ENCODE measurements at places on chromosomes 5 and 9.

DNA sequence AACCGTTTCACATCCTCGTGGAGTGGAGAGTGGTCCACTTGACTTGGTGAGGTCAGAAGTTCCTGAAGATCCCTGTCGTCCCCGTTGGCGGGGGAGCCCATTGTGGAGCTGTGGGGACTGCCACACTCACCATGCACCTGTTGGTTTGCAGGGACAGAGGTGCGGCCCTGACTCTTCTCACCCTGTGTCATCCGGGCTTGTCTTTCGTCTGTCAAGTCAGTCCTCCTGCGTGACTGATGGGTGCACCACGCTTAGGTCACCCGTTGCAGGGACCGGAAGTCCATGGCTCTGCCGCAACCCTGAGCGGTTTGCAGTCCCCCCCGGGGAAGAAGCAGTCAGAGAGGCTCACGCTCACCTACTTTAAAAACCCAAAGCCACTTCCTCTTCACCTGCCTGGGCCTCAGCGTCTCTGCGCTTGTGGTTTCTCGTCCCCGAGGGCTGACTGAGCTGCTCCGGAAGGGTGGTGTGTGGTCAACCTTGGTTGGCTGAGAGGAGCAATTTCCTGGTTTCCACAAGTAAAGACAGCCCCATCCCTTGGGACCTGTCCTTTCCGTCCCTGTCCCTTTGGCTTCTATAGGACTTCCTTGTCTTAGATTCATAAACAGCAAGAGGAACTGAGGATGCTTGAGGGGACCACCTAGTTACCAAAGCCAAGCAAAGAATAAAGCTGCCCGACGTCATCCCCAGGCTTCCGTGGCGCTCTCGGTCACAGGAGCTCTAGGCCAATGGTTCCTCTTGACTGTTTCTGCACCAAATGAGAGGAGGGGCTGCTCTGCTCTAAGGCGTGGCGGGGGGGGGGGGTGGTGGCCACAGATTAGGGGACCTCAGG is 53.2 kb downstream of the USP20 start:
- DNase-seq: no peak

- no peak for DNase-seq
These were observed 85.6 kb downstream of the DAB2IP start for GRCh38 chr9:121736934-121737462.

DNA sequence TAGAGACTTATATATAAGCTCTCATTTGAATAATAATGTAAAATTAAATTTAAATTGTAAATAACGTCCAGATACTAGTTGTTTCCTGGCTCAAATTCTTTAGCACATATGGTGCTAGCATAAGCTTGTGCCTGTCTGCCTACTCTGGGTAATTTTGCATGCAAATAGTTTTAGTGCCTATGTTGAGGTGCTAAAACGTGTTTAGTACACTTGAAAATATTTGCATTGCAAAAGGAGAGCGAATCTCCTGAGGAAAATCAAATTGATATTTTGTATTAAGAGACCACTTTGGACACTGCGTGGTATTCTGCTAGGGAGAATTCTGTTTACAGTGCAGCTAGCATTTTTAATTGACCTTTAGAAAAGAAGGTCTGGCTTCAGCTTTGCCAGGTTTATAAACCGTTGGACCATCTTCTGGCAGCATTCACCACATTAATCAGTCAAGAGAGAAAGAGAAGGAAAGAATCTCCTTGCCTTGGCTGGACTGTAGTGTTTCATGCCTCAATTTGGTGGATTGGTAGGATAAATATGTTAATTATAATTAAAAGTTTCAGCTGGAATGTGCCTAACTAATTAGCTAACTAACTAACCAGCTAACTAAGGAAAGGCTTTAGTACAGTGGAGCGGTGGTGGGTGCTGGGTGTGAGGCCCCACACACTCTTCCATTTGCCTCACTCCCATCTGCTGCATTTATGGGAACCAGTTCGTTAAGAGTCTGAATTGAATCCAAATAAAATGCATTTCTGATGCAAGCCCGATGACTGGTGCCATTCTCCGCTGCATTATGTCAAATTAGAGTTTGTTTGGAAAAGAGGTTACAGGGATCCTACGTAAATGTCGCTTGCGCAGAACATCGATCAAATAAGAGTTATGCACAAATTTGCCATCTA is 150.1 kb upstream of the MPDZ start:
- DNase-seq: no peak

- no peak for DNase-seq
These were observed 374.4 kb upstream of the CCNH start for GRCh38 chr5:87787086-87787485.

- DNase-seq: no peak
These were observed 8.8 kb downstream of the PLGRKT start for GRCh38 chr9:5428794-5429528.

- no peak for DNase-seq
These were observed 99.3 kb upstream of the LHFPL2 start for GRCh38 chr5:78747705-78748359.

- DNase-seq: no peak
These were observed 30.3 kb downstream of the MED27 start for GRCh38 chr9:132049323-132049882.

DNA sequence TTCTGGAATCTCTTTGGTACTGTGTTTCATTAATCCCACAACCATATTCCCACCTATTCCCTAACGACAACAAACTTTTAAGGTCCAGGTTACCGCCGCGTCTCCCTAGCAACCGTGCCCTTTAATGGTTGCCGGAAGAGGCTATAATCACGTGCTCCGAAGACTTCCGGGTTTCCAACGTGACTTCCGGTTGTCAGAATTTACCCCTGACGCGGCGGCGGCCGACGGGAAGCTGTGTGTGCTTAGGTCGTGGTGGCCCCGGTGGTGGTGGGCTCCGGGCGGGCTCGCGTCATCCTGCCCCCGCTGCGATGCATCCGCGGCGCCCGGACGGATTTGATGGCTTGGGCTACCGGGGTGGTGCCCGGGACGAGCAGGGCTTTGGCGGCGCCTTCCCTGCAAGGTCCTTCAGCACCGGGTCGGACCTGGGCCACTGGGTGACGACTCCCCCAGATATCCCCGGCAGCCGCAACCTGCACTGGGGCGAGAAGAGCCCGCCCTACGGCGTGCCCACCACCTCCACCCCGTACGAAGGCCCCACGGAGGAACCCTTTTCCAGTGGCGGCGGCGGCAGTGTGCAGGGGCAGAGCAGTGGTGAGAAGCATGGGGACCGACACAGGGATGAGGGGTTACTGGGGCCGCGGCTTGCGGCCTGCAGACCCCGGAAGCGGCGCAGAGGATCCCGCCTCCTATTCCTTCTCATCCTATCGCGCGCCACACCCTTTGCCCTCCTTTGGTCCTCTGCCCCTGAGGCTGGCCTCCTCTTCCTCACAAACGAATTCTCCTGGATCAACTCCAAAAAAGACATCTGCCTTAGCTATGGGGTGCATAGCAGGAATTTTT is at the start of gene SLC25A46:
TSS of gene SLC25A46 (plus strand) at position 196 of the 840 bp plus-strand sequence. CDS start at position 309, 113 bp downstream.
- DNase-seq: peak; percentile 91

DNA sequence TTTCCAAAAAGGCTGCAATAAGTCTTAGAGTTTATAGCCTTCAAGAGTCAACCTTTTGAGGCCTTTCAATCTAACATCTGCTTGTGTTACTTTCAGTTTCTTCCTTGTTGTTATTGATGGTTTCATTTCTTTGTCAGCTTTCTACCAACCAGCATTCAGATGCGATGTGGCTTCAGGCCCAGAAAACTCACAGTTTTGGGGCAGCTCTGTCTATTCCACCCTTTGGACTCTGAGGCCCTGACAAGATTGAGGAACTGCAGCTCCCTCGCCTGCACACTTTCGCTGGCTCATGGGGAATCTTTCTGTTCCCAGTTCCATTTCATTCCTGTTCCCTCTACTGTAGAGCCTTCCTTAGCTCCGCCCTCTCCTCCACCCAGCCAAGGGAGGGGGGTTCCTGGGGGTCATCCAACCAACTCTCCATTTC is 13.3 kb upstream of the WHRN start:
- no peak for DNase-seq

- no peak for DNase-seq
These were observed 5.5 kb upstream of the ZNF354B start for GRCh38 chr5:178854284-178854683.

- no peak for DNase-seq
These were observed 13.3 kb upstream of the SLC31A2 start for GRCh38 chr9:113137196-113138168.

DNA sequence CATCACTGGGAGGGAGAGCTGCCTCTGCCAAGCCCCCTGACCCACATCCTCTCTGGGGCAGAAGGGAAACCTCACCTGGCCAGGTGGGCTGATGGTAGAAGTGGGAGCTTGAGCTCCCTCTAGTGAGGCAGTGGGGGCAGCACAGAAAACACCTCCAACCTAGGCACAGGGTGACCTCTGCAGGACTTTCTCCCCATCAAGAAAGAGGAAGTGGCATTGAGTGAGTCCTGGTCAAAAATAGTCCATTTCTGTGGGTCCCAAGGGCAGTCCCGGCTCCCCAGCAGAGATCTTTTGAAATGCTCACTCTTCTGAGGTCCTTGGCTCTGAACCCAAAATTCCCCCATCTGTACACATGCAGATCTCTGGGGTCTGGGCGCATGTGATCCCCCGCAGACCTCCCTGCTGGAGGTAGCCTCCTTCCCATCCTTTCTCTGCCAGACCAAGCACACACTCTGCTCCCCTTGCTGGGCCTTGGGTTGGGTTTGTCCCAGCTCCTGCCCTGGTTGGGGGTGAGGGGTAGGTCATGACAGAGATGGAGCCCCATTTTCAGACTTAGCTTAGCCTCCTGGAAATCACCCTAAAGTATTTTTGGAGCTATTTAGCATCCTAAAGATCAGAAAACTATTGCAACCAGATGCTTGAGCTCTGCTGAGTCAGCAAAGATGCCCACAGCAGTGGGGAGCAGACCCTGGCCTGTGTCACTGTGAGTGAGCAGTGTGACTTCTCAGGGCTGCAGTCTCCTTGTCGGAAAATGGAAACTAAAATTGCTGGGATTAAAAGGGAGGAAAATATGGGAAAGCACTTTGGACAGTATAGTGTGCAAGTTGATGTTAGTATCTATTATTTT is 41.6 kb upstream of the LCP2 start:
- no peak for DNase-seq

DNA sequence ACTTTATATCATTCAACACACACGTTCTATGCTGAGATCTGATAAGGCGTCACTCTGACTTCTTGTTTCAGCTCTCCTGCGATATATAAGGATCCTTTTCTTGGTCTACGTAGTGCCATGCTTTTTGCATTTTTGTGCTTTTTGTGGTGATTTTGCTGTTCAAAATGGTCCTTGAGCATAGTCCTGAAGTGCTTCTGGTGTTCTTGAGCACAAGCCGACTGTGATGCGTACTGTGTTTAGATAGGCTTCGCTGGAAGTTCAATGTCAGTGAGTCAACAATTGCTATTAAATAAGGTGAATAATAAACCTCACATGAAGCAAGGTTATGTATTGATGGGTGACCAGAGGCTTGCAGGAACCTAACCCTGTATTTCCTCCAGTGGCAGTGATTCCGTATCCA is 46.8 kb downstream of the ACO1 start:
- DNase-seq: no peak

DNA sequence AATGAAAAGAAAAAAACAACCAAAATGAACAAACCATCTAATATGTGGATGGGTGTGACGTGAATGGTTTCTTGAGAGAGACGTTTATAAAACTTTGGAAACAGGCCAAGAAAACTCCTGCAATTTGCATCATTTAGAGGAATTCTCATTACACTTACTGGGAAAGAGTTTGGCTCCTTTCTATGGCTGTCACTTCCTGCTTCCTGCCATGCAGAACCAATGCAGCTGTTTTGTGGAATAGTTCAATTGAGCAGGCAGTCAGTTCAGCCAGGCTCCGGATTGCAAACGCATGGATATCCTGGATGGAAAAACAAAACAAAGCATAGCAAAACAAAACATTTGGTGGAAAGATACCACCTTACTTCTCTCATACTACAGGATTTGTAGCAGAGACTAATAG is 36.6 kb downstream of the FAM114A2 start:
- no peak for DNase-seq

DNA sequence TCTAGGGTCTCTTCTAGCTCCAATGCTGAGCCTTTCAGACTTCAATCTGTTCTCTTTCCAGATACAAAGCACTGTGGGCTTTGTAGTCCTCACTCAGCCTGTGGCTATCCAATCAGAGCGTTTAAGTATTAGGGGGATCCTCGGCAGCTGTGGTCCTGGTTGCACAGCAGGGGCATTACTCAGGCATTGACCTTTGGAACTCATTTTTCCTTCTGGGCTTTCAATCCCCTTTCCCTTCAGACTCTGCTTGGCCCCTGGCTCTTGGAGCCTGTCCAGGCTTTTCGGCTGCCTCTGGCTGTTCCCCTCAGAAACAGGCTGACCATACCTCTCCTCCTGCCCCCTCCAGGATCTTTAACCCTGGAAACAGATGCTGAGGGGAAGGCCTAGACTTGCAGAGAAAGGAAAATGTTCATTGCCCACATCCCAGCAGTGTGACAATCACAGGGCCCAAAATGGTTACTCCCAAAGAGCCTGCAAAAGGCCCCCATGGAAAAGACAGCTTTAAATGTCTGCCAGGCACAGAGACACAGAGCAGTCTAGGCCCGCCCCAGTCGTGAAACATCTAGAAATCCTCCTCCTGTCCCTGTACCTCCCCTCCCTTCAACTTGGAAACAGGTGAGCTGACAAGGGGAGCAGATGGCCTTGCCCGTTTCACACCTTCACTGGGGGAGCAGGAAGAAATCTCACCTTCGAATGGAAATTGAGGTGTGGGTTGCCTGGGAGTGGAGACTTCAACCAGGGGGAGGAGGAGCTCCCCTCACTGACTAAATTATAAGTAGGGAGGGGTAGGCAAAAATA is 13.7 kb downstream of the C1QTNF2 start:
- DNase-seq: no peak

DNA sequence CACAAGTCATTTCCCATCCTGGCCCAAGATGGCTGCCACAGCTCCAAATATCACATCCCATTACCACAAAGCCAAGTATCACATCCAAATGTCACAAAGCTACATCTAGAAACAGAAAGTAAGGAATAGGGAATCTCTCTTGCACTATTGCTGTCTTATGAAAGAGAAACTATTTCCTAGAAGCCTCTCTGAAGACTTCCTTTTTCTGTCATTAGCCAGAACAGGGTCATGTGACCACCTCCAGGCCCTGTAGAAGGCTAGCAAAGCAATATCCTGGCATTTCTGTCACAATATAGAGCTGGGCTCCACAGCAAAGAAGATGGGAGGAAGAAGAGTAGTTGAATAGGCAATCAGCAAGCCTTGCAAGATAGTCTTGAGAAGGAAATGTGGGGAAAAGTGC is 99.2 kb downstream of the SH3TC2 start:
- DNase-seq: no peak

All from SW 1271 (cell line).